Left lung (tissue), 14 donors: ENCODE measurements at places on chromosomes 6 and 20. TPM values are rescaled to one million over a fixed set of nuclear protein-coding genes. Genes with fewer than 3 reads are reported as not detected.

DNA sequence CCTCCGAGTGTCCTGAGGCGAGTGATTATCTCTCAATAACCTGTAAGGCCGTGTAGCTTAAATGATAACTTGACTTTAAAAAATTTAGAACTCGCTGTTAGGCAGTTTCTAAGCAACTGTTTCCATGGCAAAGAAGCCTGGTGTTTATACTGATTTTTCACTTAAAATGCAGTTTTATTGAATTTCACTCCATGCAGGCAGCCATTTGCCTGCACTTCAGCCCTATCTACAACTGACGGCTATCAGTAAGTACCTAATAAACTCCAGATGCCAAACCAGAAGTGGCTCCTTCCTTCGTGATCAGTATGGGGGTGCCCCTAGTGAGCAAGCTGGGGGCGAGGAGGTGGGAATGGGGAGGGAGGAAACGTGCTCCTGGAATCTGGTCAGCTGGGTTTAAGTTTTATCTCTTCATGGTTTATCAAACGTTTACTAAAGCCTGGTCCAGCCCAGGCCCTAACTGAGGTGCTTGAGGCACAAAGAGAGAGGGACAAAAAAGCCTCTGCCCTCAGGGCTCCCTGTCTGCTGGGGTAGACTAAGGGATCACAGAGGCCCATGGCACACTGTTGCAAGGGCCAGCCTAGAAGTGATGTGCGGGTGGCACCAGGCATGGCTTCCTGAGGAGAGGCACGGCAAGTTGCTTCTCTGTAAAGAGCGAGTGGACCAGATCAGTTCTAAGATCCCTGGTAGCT is 45.5 kb downstream of the TTI1 start:
- no peaks in the 10 kb centered on the region for H3K36me3 ChIP-seq
- no peak for DNase-seq
- H3K27me3 ChIP-seq, result no peaks in the 10 kb centered on the region
- peak overlapping the region; percentile 53 for H3K27ac ChIP-seq
- H3K4me1 ChIP-seq, result peaks cover 24% of the 10 kb centered on the region

GRCh38 chr6:116170358-116171057 is 44.6 kb upstream of the COL10A1 start:
- DNase-seq, result no peak
- no peaks in the 10 kb centered on the region for H3K4me1 ChIP-seq
- peaks cover 9% of the 10 kb centered on the region for H3K36me3 ChIP-seq
- no peak overlapping the region for H3K27ac ChIP-seq
- no peak overlapping the region for H3K4me3 ChIP-seq
- H3K27me3 ChIP-seq, result no peaks in the 10 kb centered on the region

DNA sequence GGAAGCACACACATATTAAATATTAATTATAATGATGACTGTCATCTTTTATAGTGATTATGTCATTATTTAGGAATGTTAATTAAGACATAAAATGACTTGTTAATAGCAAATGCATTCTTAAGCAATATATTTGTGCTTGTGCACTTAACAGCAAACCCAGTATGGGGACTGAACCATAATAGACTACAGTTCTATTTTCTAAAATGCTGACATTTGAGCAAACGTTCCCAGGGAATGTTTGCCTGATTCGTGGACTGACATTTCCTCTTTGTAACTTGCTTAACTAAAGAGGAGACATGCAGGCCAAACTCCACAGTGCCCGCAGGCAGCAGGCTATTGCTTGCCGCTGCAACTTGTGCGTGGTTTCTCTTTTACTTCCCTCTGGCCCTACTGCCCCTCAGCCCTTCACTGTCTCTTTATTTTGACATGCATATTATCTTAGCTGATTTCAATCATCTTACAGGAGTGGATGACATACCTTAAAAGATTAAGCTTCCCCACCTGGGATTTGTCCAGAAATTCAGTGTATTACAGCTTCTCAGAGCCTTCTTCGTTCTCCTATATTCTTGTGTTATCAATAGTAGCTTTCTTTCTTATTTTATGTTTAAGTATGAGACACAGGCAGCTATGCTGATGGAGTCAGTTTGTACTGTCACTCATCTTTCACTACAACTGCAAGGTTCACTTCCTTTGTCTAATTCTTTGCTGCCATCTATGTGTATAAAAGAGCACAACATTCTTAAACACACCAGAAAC is 141.5 kb downstream of the GMDS start:
- DNase-seq, result no peak
- H3K4me3 ChIP-seq, result no peak overlapping the region
- no peaks in the 10 kb centered on the region for H3K4me1 ChIP-seq

DNA sequence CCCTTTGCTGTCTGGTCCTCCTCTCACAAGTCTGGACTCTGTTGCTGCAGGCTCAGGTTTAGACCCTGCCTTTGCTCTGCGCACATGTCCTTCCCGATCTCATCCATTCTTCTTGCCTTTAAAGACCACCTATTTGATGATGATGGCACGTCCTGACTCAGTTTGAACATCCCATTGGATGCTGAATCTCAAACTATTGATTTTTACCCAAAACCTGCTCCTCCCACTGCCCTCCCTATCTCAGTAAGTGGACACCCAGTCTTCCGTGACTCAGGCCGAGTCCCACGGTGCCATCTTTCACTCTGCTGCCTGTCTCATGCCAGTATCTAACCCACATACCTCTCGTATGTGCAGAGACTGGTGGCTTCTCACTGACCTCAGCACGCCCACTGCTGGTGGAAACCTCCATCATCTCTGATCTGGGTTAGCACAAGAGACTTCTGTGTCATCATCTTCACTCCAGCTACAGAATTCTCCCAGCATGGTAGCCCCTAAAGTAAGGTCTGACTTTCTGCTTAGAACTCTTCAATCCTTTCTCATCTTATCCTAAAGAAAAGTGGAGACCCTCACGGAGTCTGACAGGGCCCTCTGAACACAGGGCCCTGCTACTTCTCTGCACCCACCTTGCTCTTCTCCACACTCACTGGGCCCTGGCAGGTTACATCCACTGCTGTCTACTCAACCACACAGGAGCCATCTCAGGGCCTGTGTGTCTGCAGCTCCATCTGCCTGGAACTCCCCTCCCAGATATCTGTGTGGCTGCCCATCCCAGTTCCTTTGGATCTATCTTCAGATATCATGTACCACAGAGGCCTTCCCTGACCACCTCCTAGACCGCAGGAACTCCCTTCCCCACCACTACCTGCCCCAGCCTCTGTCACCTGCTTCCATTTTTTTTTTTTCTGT is 387.1 kb upstream of the AGPAT4 start:
- H3K4me1 ChIP-seq, result no peaks in the 10 kb centered on the region
- no peak for DNase-seq
- no peak overlapping the region for H3K27ac ChIP-seq
- H3K36me3 ChIP-seq, result no peaks in the 10 kb centered on the region

DNA sequence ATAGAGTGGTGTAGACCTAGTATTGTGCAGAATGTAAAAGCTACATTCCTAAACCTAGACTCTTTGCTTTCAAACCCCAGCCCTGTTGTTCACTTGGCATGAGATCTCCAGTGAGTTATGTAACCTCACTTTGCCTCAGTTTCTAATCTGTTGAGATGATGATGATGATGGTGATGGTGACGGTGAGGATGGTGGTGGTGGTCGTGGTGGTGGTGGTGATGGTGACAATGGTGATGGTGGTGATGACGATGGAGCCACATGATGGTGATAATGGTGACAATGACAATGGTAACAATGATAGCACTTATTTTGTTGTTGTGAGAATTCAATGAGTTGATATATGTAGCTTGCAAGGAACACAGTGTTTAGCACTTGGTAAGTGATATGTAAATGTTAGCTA is 80.3 kb downstream of the FAXC start:
- no peaks in the 10 kb centered on the region for H3K27me3 ChIP-seq
- H3K4me1 ChIP-seq, result no peaks in the 10 kb centered on the region
- H3K4me3 ChIP-seq, result no peak overlapping the region

DNA sequence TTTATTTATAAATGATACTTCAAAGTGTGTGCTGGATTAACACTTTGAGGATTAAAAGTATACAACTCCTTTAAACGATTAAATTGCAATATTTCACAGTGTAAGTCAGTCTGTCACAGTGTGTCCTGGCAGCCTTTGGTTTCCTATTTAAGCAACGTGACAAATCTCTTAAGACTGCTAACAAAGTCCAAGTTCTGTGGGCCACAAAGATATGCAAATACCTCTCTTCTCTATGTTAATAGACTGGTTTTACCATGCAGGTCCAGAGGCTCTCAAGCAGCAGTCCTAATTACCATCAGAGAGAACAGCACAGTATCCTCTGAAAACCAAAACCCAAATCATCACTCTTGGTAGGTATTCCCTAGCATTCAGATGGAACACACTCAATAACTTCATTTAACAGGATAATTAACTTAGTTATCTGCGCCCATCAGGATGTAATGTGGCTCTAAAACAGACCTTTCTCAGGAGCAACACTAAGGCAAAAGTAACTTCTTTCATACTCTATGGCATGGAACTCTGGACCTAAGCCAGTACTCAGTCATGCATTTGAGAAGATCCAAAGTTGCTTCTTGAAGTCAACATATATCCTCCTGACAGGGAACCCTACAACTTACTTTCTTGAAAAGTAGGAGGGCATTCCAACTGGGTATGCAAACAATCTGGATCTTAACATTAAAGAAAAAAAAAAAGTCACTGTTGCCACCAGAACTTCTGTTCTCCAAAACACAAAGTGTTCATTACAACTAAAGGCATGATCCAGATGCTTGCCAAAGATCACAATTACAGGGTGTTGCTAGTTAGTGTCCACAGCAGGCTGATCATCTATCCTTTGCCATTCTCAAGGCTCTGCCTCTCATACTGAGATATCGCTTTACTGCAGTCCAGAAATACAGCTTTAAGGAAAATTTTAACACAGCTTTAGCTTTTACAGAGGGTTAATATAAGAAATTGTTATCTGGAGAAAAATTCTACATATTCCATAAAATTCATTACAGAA is 53.2 kb downstream of the MAN1A1 start:
- no peak overlapping the region for H3K27ac ChIP-seq
- H3K36me3 ChIP-seq, result peaks cover 9% of the 10 kb centered on the region
- H3K4me3 ChIP-seq, result no peak overlapping the region
- peaks cover 12% of the 10 kb centered on the region for H3K4me1 ChIP-seq
- no peaks in the 10 kb centered on the region for H3K27me3 ChIP-seq

The TAP2 gene
- 75.9 TPM for total RNA-seq

The FAM217A gene
- total RNA-seq, result not detected

The PAX1 gene
- not detected for total RNA-seq

The DACT2 gene
- total RNA-seq, result 1.4 TPM

The ZBTB46 gene
- total RNA-seq, result 9.2 TPM
